IPS DF 6.9 (cell line): ENCODE measurements at places on chromosomes 3 and 15.

DNA sequence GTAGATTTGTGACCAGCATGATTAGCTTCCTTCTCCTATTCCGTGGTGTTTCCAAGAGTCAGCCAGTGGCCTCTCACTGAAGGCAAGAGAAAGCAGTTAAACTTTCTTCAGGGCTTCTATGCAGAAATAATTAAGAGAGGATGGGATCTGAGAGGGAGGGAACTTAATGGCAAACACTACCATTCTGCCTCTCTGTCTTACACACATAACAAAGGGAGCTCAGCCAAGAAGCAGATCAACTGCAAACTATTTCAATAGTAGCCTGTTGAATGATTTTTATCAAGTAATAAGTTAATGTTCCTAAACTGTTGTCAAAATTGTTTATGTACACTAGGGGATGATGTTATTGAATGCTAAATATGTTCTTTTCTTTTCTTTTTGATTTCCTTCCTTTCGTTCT is 11.8 kb downstream of the OXSR1 start:
- peaks cover 2% of the 10 kb centered on the region; the same call in 1 of the 2 replicates for H3K4me1 ChIP-seq
- no peak overlapping the region for H3K4me3 ChIP-seq
- H3K36me3 ChIP-seq, result no peaks in the 10 kb centered on the region
- no peak overlapping the region for H3K27ac ChIP-seq

DNA sequence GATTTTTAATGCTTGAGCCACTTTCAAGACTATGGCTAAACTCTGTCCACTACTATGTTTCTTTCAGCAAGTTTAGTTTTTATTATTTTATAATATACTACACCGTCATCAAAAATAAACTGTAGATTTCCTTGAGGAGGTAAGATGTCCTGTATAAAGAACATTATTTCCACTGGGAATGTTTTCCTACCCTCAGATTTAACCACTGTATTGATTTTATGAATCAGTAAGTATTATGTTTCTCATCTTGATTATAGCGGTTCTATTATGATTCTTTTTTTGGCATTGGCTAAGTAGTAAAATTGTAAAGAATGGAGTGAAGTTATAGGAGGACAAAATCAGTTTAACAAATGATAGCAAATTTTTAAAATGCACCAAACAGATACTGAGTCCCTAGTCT is 44.4 kb downstream of the ADAM10 start:
- H3K27ac ChIP-seq, result no peak overlapping the region
- no peak for DNase-seq
- H3K4me1 ChIP-seq, result no peaks in the 10 kb centered on the region
- no peak overlapping the region for H3K4me3 ChIP-seq

DNA sequence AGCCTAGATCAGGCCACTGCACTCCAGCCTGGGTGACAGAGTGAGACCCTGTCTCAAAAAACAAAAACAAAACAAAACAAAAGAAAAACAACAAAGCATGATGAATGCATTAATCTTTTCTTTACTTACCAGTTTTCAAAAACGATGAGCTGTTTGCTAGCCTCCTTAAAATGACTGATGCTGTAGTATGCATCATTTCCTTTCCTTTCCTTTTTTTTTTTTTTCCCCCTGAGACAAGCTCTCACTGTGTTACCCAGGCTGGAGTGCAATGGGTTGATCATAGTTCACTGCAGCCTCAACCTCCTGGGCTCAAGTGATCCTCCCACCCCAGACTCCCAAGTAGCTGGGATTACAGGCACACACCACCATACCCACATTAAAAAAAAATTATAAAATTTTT is 202.0 kb downstream of the ADAMTSL3 start:
- no peaks in the 10 kb centered on the region for H3K4me1 ChIP-seq
- H3K36me3 ChIP-seq, result no peaks in the 10 kb centered on the region
- no peaks in the 10 kb centered on the region for H3K27me3 ChIP-seq
- H3K27ac ChIP-seq, result no peak overlapping the region
- DNase-seq, result no peak

DNA sequence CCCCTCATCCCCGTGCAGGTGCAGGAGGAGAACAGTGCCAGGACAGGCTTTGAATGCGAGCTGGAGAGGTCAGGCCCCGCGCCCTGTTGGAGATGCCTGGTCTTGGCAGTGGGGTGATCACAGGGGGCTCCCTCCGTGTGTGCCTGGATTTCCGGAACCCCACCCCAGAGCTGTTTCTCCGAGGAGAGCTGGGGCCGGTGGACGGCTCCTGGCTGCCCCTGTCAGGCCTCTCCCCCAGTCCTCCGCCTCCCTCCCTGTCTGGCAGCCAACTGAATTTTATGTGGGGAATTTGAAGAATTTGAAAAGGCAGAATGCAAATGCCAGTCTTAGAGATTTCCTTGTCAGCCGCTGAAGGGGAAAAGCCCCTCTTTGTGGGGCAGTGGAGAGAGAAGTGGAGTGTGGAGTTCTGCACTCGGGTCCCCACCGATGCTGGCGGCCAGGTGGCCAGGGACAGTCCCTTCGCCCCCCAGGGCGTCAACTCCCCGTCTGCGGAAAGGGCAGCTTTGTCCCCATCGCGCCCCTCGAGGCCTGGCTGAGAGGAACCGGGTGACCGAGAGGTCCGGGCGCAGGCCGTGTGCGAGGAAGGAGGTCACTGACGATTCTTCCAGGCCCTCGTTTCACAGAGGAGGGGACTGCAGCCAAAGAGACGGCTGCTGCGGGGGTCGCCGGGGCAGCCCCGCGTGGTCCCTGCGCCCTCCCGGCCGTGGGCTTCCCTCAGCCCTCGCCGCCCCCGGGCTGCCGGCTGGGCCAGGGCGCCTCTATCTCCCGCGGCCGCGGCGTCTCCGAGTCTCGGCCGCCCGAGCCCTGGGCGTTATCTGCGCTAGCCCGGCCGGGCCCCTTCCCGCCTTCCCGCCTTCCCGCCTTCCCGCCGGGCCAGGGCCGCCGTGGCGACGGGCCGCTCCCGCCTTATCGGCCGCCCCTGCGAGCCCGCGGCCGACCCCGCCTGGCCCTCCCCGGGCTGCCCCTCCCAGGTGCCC is 56.0 kb upstream of the LCTL start:
- H3K4me3 ChIP-seq, result no peak overlapping the region
- H3K36me3 ChIP-seq, result no peaks in the 10 kb centered on the region
- H3K4me1 ChIP-seq, result peaks cover 9% of the 10 kb centered on the region
- H3K27ac ChIP-seq, result no peak overlapping the region

- DNase-seq, result no peak
- 0 out of 2 replicates have a peak, but pooled peaks cover 2% of the 10 kb centered on the region for H3K4me1 ChIP-seq
- H3K27me3 ChIP-seq, result no peaks in the 10 kb centered on the region
- no peak overlapping the region for H3K27ac ChIP-seq
- H3K36me3 ChIP-seq, result no peaks in the 10 kb centered on the region
Observed at GRCh38 chr15:92611995-92612745, 43.4 kb downstream of the FAM174B start.

GRCh38 chr3:79661896-79662295 is 105.9 kb downstream of the ROBO1 start:
- no peaks in the 10 kb centered on the region for H3K27me3 ChIP-seq
- DNase-seq, result no peak
- H3K4me3 ChIP-seq, result no peak overlapping the region
- no peak overlapping the region for H3K27ac ChIP-seq
- no peaks in the 10 kb centered on the region for H3K4me1 ChIP-seq

DNA sequence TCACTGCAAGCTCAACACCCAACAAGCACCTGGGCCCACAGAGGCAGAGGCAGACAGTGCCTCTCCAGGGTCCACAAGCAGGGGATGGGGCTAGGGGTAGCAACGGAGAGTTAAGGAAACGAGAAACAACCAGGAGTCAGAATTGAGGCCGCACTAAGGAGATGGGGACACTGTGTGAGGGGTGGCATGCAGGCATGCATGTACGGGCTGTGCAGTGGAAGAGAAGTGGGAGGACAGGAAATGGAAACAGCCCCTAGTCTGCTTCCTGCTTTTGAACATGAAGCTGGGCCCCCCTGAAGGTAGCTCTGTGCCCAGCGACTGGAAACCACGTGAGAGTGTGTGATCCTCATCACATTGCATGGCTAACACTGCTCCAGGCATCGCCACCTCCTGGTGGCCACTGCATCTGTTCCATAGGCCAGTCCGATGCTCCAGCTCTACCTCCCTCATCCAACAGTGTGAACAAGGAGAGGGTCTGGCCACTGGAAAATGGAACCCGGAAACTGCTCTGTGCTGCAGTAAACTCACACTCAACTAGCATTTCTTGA is 44.0 kb downstream of the XXYLT1 start:
- peaks cover 3% of the 10 kb centered on the region for H3K4me1 ChIP-seq
- no peak overlapping the region for H3K27ac ChIP-seq
- no peaks in the 10 kb centered on the region for H3K27me3 ChIP-seq
- H3K4me3 ChIP-seq, result no peak overlapping the region

DNA sequence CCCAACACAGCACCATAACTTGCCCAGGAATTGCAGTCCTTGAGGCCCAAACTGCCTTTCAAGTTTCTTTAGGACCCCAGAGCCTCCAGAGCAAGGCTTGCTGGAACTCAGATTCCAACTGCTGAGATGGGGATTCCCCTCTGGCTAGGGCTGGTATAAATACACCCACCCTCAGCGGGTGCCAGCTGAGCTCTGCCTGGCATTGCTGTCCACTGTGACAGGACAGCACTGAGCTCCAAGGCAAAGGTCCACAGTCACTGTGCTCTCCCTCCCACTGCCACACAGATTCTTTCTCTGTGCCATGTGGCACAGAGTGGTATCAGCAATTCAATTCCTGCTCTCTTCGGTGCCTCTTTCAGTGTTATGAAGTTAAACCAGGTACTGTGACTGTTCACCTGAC is 304.2 kb upstream of the LMCD1 start:
- H3K27me3 ChIP-seq, result no peaks in the 10 kb centered on the region
- no peaks in the 10 kb centered on the region for H3K36me3 ChIP-seq
- H3K27ac ChIP-seq, result no peak overlapping the region
- DNase-seq, result no peak

DNA sequence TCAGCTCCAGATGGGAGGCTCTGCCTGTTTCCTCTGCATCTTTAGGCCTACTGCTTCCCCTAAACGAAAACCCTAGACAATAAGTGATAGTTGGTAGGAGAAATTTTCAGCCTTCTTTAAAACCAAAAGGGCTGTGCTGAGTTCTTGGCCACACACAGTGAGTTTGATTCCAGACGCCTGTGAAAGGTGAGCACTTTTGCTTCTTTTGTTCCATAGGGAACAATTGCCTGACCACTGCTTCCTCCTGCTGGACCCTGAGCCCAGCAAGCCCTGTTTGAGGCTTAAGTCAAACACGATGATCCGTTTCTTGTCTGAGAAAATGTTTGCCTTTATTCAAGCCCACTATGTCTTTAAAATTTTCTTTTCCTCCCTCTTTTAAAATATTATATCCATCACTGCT is 493.9 kb downstream of the ZIC1 start:
- no peaks in the 10 kb centered on the region for H3K36me3 ChIP-seq
- H3K27ac ChIP-seq, result no peak overlapping the region
- DNase-seq, result peak; percentile 11
- no peak overlapping the region for H3K4me3 ChIP-seq

- no peaks in the 10 kb centered on the region; the same call in 1 of the 2 replicates for H3K36me3 ChIP-seq
- H3K4me1 ChIP-seq, result no peaks in the 10 kb centered on the region
- no peaks in the 10 kb centered on the region for H3K27me3 ChIP-seq
- no peak for DNase-seq
- no peak overlapping the region for H3K27ac ChIP-seq
Observed at GRCh38 chr3:40079203-40079846, 230.2 kb upstream of the EIF1B start.

GRCh38 chr3:17234382-17234781 is 349.6 kb downstream of the PLCL2 start:
- H3K4me3 ChIP-seq, result no peak overlapping the region
- no peaks in the 10 kb centered on the region for H3K36me3 ChIP-seq
- no peaks in the 10 kb centered on the region for H3K4me1 ChIP-seq

- H3K27me3 ChIP-seq, result peaks cover 14% of the 10 kb centered on the region
- DNase-seq, result no peak
- no peaks in the 10 kb centered on the region for H3K36me3 ChIP-seq
- H3K4me1 ChIP-seq, result peaks cover 5% of the 10 kb centered on the region; the same call in 1 of the 2 replicates
- no peak overlapping the region for H3K4me3 ChIP-seq
Observed at GRCh38 chr3:124582196-124582595, 148.1 kb upstream of the UMPS start.

DNA sequence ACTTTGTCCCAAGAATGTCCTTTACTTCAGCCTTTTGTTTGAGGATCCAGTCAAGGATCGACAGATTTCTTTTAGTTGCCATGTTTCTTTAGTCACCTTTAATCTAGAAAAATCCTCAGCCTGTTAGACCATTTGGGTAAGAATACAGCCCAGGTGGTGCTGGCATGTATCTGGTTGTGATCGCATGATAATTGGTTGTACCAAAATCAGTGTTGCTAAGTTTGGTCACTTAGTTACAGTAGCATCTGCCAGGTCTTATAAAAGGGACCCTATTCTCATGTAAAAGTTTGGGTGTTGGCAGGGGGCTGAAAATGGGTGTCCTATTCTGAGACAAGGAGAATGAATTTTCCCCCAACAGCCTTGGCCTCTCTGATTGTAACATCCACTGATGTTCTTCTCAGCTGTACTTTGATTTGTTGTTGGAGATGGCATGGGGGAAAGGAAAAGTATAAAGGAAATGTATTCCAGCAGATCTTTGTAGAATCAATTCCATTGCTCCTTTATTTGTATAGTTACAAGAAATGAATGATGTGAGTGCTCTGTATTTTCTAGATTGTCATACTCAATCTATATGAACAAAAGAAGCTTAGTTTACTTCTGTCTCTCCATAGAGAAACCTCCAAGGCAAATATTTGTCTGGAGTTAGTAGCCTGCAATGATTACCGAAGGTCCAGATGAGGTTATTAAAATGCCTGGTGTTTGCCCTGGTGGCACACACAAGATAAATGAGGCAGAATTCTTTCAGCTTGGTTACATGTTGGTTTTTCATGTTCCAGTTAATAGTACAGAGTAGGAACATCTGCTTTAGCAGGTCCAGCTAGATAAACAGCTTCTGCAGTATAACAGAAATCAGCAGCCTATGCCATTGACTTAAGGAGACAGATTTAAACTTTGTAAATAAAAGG is 65.7 kb downstream of the CMTM8 start:
- no peak overlapping the region for H3K27ac ChIP-seq
- H3K27me3 ChIP-seq, result no peaks in the 10 kb centered on the region
- no peaks in the 10 kb centered on the region for H3K36me3 ChIP-seq
- H3K4me3 ChIP-seq, result no peak overlapping the region
- DNase-seq, result no peak
- H3K4me1 ChIP-seq, result peaks cover 1% of the 10 kb centered on the region; the same call in 1 of the 2 replicates

DNA sequence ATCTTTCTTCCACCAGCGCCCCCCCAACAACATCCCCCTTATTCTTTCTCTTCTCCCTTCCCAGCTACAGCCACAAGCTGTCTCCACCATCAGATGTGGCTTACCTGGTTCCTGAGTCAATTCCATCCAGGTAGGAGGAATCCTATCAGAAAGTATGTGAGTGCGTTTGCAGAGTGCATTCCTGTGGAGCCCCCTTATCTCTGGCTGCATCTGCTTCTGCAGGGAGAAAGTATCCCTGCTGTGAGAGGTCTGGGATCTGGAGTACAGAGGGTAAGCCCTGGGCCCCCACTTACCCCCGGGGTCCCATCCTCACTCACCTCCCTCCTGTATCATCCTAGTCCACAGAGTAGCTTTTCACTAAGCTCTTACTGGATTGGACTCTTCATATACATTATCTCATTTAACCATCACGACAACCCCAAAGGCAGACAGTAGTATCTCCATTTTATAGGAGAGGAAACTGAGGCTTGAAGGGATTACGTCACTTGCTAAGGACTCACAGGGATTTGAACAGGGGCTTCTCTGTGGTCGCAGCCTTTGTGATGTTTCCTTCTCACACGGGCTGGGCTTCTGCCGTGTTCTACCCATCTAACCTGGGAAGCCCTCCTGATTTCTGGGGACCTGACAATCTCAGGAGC is 22.2 kb upstream of the MAGEF1 start:
- H3K27me3 ChIP-seq, result no peaks in the 10 kb centered on the region
- H3K4me3 ChIP-seq, result no peak overlapping the region
- H3K36me3 ChIP-seq, result no peaks in the 10 kb centered on the region
- no peak for DNase-seq

GRCh38 chr15:51251556-51251955 is 86.8 kb downstream of the CYP19A1 start:
- no peaks in the 10 kb centered on the region for H3K4me1 ChIP-seq
- no peaks in the 10 kb centered on the region for H3K27me3 ChIP-seq
- no peak overlapping the region for H3K4me3 ChIP-seq
- no peak for DNase-seq
